Right ventricle myocardium superior (tissue), 1 donor: ENCODE measurements at places on chromosomes 6 and 20. TPM values are rescaled to one million over a fixed set of nuclear protein-coding genes. Genes with fewer than 3 reads are reported as not detected.

- DNase-seq, result no peak
Measured at GRCh38 chr6:153994004-153994403, 45.0 kb upstream of the OPRM1 start.

- DNase-seq, result no peak
Measured at GRCh38 chr6:88881451-88881850, 82.0 kb downstream of the RNGTT start.

GRCh38 chr20:35515949-35516645 is 13.4 kb downstream of the C20orf173 start:
- DNase-seq, result no peak

DNA sequence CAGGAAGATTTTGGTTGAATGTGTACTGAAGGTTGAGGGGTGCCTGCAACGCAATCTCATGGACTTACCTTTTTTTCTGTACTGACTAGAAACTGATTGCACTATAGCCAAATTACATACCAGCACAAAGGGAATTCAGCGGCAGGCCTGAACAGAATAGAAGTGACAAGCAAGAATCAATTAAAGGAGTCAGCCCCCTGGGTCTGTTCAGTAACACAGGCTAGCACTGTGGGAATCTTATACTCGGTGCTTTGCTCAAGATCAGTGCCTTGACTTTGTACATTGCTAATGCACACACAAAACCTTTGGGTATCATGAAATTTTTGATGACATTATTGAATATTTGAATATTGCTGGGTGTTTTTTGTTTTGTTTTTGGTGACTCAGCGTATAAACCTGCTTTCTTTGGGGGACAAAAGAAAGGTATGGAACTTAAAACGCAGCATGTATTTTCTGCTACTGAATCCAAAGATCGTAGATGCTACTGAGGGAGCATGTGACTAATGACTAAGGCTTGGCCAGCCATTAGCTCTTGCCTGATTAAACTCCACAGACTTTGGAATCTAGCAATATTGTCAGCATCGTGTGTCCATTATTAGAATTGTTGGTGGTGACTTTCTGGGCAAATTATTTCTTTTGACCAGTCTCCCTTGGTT is 236.6 kb downstream of the ARID1B start:
- no peak for DNase-seq

- DNase-seq, result no peak
Measured at GRCh38 chr6:142605922-142606485, 304.2 kb downstream of the ADGRG6 start.

- DNase-seq, result no peak
Measured at GRCh38 chr6:135137826-135138225, 43.3 kb upstream of the MYB start.

- DNase-seq, result no peak
Measured at GRCh38 chr6:133568970-133569889, 319.7 kb upstream of the TCF21 start.

DNA sequence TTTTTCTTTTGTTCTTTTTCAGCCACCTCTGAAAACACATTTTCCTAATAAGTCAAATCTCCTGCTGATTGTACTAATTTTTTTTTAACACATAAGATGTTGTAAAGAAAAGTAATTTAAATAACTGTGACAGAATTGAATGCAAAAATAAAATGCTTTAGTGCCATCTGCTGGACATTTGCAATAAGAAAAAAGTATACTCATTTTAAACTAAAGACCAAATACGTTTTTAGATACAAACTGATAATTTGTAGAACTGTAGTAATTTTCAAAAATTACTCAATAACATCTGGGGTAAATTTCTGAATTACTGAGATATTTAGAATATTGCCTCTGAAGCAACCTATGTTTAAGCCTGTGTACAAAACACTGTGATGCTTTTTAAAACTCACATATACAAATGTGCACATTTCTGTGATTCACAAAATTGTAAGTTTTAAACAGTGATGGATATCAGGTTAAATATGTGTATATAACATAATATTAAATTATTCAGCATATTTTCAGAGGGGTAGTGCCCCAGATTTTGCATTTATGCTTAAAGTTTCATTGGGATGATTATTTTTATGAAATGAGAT is 198.7 kb downstream of the RIMS1 start:
- no peak for DNase-seq

- no peak for DNase-seq
Measured at GRCh38 chr6:49730251-49730650, 13.9 kb downstream of the CRISP3 start.

- no peak for DNase-seq
Measured at GRCh38 chr20:1800777-1801176, 94.4 kb upstream of the SIRPA start.

Gene CCM2L
- total RNA-seq, result 8.5 TPM

Gene ECT2L
- total RNA-seq, result 0.70 TPM

GRCh38 chr20:9301129-9302090 is 213.0 kb upstream of the LAMP5 start:
- DNase-seq, result no peak

GRCh38 chr20:45538209-45538799 is 978 bp downstream of the WFDC6 start:
- no peak for DNase-seq

- no peak for DNase-seq
Measured at GRCh38 chr6:12785301-12785700, 68.7 kb downstream of the PHACTR1 start.

Gene PRKN
- 20.6 TPM for total RNA-seq

- no peak for DNase-seq
Measured at GRCh38 chr6:90547991-90548390, 38.9 kb downstream of the MAP3K7 start.

DNA sequence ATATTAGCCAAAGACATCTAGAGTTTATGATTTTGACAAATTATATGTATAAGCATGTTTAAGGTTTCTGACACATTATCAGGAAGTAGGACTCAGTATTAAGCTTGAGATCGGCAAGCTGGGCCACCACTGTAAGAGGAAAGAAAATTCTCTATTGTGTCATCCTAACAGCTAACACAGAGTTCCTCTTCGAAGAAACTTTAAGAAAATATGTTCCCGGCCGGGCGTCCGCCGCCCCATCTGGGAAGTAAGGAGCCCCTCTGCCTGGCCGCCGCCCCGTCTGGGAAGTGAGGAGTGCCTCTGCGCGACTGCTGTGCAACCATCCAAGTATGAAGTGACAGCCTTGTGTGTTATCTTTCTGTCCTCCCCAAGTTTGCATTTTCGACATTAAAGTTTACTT is 23.0 kb downstream of the USP49 start:
- DNase-seq, result no peak

DNA sequence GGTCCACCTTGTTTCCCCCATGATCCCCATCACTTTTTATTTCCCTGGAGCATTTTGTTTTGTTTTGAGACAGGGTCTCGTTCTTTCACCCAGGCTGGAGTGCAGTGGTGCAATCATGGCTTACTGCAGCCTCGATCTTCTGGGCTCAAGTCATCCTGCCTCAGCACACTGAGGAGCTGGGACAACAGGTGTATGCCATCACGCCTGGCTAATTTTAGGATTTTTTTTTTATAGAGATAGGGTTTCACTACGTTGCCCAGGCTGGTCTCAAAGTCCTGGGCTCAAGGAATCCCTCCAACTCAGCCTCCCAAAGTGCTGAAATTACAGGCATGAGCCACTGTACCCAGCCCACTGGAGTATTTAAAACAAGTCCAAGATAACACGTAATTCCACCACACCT is 179.9 kb downstream of the PREX1 start:
- DNase-seq, result no peak

Gene APOM
- 1.9 TPM for total RNA-seq

- DNase-seq, result no peak
Measured at GRCh38 chr6:107770541-107770940, 53.6 kb downstream of the SCML4 start.

DNA sequence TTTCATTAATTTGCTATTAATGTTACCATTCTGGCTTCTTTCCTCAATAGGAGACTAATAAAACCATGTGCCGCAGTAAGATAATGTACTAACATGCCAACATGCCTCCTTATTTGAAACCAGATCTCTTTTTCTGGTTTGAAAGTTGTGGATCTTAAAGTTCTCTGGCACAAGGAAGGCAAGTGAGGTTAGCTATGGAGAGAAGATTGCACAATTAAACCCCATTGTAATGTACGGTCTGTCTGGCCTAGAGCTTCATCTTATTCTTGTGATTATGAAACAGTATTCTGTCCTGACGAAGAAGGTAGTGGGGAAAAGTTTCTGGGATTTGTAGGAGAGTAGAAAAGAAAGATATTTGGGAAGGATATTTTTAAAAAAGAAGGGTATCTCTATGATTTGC is 68.4 kb downstream of the EYA4 start:
- DNase-seq, result no peak

DNA sequence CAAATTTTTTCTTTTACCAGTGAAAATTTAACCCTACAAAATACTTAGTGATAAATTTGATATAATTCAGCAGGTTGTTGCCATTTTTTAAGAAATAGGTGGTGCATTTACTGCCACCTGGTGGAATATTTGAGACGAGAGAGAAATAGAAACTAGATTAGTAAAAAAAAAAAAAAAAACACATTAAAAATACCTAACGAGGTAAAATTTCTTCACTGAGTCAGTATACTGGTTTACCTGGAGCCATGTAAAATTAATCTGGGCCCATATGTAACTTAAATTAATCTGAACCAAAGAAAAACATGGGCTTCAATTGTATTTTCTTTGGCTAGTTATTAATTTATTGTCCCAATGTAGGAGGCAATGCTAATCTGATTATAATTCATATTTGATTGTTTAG is 520.8 kb downstream of the EPM2A start:
- no peak for DNase-seq

Gene UNC93A
- not detected for total RNA-seq

GRCh38 chr6:111552958-111553357 is 52.7 kb downstream of the TRAF3IP2 start:
- no peak for DNase-seq

DNA sequence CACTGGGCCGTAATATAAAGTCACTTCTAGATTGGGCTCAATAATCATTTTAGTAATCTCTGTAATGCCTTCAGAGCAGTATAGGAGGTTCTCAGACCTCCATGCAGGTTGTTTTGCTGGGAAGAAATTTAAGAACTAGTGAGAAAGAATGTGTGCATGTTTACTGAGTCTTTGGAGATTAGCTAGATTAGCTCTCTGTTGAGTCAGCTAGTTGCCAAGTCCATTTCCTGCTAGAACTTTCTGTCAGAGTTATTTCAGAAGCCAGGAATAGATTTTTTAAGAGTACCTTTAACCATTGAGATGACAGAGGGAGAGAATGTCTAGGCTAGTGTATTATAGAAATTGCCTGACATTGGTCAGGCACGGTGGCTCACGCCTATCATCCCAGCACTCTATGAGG is 33.3 kb downstream of the ORC3 start:
- DNase-seq, result no peak

GRCh38 chr20:41393705-41394066 is 27.1 kb upstream of the EMILIN3 start:
- no peak for DNase-seq

- DNase-seq, result no peak
Measured at GRCh38 chr6:14612016-14612980, 494.7 kb downstream of the CD83 start.
